ENCODE measurements at places on chromosomes 7 and 10.

- no peak for DNase-seq
These were observed 196.1 kb upstream of the KLF14 start for GRCh38 chr7:130929896-130930659.

GRCh38 chr7:45568536-45569289, 5.5 kb upstream of the ADCY1 start:
- DNase-seq, result no peak

GRCh38 chr10:126302826-126303665, 85.2 kb downstream of the ADAM12 start:
- DNase-seq, result no peak

DNA sequence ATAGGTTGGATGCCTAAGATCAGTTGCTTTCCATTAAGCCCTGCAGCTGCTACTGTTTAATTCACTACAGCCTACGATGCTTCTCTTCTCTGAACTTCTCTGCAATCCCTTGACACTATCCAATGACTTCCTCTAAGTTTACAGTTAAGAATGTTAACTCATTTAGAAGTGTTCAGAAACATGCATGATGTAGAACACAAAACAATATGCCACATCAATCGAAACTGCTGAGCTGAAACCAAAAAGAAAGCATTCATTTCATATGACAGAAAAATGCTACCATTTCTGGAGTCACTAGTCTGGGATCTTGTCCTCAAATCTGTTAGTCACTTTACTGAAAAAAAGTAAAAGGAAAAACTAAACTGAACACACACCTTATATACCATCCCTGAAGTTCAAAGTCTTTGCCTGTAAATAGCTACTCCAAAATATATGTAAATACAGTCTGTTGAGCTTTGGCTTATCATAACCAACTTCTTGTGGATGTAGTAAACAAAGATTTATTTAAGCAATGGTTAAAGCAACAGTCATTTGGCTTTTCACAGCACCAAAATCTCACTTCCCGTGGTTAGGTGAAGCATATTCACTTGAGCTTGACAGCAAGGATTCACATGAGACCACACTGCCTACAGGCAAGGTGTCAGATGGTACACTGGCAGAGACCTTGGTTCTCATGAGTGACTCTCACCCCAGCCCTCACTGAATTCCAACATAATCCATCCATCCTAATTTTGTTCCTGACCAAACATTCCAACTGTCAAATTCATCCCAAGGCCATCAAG, 187.0 kb downstream of the PPP1R17 start:
- DNase-seq, result no peak

GRCh38 chr7:127895814-127896280, 135.4 kb downstream of the LRRC4 start:
- no peak for DNase-seq

- DNase-seq, result no peak
These were observed 75.2 kb upstream of the DNAJB12 start for GRCh38 chr10:72429931-72430330.
